ENCODE measurements at places on chromosomes 3 and 15. TPM values are rescaled to one million over a fixed set of nuclear protein-coding genes. Genes with fewer than 3 reads are reported as not detected.

AKAP13 gene
- total RNA-seq, result 49.2 TPM

PLSCR5 gene
- total RNA-seq, result 0.25 TPM

CMC1 gene
- total RNA-seq, result 5.2 TPM

LDHAL6B gene
- not detected for total RNA-seq

C3orf20 gene
- total RNA-seq, result not detected

COL6A5 gene
- under 0.01 TPM for total RNA-seq

SLC9C1 gene
- 0.25 TPM for total RNA-seq

PRSS50 gene
- 0.25 TPM for total RNA-seq

CHRNB4 gene
- total RNA-seq, result 0.98 TPM
